ENCODE measurements at places on chromosomes 3 and 15. TPM values are rescaled to one million over a fixed set of nuclear protein-coding genes. Genes with fewer than 3 reads are reported as not detected.
A peak's percentile ranks its signal among the peaks of the same experiment; 100 is the strongest.

- no peak overlapping the region for H3K4me3 ChIP-seq
- H3K27me3 ChIP-seq = no peaks in the 10 kb centered on the region
- no peak for DNase-seq
- peaks cover 50% of the 10 kb centered on the region for H3K36me3 ChIP-seq
Measured at GRCh38 chr3:120705884-120706582, 24.0 kb upstream of the HGD start.

DNA sequence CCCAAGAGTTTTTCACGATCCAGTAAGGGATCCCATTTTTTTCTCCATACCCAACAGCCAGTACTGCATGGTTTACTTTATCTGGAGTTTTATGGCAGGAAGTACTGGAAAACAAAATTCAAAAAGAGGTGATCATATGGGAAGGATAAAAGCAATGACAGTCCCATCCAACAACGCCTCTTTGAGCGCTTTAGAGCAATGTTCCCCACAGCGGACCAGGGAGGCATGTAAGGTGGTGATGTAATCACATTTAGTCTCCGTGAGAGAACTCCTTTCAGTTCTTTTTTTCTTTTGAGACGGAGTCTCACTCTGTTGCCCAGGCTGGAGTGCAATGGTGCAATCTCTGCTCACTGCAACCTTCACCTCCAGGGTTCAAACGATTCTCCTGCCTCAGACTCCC, 21.8 kb downstream of the CTSH start:
- H3K36me3 ChIP-seq = peaks cover 44% of the 10 kb centered on the region
- DNase-seq = no peak
- H3K27ac ChIP-seq = no peak overlapping the region
- no peak overlapping the region for H3K4me3 ChIP-seq
- H3K27me3 ChIP-seq = no peaks in the 10 kb centered on the region
- no peaks in the 10 kb centered on the region for H3K4me1 ChIP-seq

DNA sequence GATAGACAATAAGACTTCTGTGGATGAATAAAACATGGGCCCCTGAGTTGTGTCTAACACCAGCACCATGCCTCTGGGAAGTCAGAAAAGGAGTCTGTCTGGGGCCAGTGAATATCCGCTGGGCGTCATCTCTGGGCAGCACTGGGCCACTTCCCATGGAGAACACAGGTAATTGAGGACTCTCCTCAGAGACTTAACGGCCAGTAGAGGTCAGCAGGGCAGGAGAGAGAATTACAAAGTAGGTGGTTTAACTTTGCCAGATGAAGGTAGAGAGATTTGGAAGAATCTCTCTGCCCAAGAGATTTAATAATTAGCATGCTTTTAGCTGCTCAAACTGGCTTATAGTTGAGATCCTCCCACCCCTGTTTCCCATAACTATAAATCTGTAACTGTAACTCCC, 65.7 kb downstream of the OCA2 start:
- no peaks in the 10 kb centered on the region for H3K36me3 ChIP-seq
- no peak overlapping the region for H3K27ac ChIP-seq
- no peaks in the 10 kb centered on the region for H3K4me1 ChIP-seq
- no peak for DNase-seq

GRCh38 chr15:57102858-57103257, 184.4 kb downstream of the TCF12 start:
- H3K4me1 ChIP-seq = peaks cover 4% of the 10 kb centered on the region
- no peaks in the 10 kb centered on the region for H3K27me3 ChIP-seq
- no peak overlapping the region for H3K27ac ChIP-seq
- H3K36me3 ChIP-seq = peaks cover 17% of the 10 kb centered on the region
- no peak overlapping the region for H3K4me3 ChIP-seq

DNA sequence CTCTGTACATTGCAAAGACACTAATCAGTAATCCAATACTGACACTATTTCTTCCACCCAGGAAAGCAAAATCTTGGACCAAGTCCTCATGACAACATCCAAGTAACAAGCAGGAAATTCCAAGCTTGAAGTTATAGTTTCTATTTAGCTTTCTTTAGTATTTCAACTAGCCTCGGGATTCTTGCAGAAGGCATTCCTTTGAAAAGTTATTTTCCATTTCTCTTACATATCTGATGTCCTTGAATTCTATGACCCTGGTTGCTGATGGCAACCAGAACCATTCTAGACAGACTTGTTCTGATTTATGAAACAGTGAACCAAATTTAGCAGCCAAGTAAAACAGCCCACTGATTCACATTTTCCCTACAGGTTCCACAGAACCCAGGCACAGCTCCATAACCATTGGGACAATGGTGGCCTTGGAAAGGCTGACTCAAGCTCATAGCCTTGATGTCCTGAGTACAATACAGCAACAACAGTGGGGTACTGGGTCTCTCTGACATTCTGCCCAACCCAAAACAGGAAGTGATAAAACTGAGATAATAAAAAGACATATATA, 26.5 kb downstream of the P3H2 start:
- peaks cover 3% of the 10 kb centered on the region for H3K4me1 ChIP-seq
- DNase-seq = no peak
- no peaks in the 10 kb centered on the region for H3K36me3 ChIP-seq
- no peak overlapping the region for H3K27ac ChIP-seq
- no peak overlapping the region for H3K4me3 ChIP-seq

GRCh38 chr15:39627451-39628143, 46.7 kb downstream of the THBS1 start:
- H3K4me3 ChIP-seq = no peak overlapping the region
- H3K27me3 ChIP-seq = no peaks in the 10 kb centered on the region
- DNase-seq = no peak
- H3K36me3 ChIP-seq = peaks cover 37% of the 10 kb centered on the region

DNA sequence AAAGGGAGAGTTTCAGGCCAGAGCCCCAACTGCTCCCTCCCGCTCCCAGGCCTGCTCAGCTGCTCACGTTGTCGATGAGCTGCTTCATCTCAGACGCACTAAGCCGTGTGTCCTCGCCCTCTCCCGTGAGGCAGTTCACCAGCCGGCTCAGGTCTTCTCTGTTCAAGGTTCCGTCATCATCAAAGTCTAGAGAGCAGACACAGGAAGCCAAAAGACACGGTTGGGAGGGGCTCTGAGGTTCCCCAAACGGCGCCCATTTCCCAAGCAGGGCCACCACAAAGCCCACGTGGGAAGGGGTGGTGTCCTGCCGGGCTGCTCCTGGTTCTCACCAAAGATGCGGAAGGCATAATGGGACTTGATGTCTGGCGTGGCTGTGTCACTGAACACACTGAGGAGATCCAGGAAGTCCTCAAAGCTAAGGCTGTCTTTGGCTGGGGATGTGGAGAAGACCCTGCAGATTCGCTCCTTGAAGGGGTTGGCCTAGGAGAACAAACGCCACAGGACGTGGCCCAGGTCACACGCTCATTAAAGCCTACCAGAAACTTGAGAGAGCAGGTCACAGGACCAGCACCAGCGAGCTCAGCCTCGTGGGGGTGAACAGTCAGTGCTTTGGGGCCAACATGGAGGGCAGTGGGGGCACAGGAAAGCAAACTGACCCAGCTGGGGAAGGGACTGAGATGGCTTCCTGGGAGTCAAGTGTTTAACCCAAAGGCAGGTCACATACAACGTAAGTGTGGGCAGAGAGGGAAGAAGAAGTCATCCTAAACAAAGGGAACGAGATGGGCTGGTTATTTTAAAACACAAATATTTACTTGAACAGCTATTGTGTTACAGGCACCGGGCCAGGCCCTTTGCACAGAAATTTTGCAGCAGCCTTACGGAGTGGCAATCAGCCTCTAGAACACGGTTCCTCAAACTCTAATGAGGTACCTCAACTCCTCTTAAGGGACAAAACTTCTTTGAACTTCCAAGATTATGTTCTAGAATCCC, 2.4 kb downstream of the CIB1 start:
- peaks cover 35% of the 10 kb centered on the region for H3K4me1 ChIP-seq
- H3K36me3 ChIP-seq = peaks cover 48% of the 10 kb centered on the region
- DNase-seq = peak; percentile 77
- H3K27ac ChIP-seq = peak overlapping the region; percentile 86
- H3K27me3 ChIP-seq = no peaks in the 10 kb centered on the region

- no peak overlapping the region for H3K27ac ChIP-seq
- H3K4me1 ChIP-seq = no peaks in the 10 kb centered on the region
- no peak overlapping the region for H3K4me3 ChIP-seq
- no peaks in the 10 kb centered on the region for H3K27me3 ChIP-seq
Measured at GRCh38 chr3:1423566-1424089, 330.8 kb downstream of the CNTN6 start.

GRCh38 chr3:2851835-2852234, 258.3 kb downstream of the IL5RA start:
- no peaks in the 10 kb centered on the region for H3K36me3 ChIP-seq
- H3K4me1 ChIP-seq = no peaks in the 10 kb centered on the region
- DNase-seq = no peak
- no peak overlapping the region for H3K27ac ChIP-seq

GRCh38 chr3:11662392-11662990, 18.8 kb upstream of the VGLL4 start:
- H3K4me1 ChIP-seq = no peaks in the 10 kb centered on the region
- no peaks in the 10 kb centered on the region for H3K36me3 ChIP-seq
- no peak overlapping the region for H3K4me3 ChIP-seq
- DNase-seq = no peak

GRCh38 chr3:94524102-94524919, 461.4 kb downstream of the NSUN3 start:
- H3K27ac ChIP-seq = no peak overlapping the region
- H3K4me3 ChIP-seq = no peak overlapping the region
- DNase-seq = no peak

DNA sequence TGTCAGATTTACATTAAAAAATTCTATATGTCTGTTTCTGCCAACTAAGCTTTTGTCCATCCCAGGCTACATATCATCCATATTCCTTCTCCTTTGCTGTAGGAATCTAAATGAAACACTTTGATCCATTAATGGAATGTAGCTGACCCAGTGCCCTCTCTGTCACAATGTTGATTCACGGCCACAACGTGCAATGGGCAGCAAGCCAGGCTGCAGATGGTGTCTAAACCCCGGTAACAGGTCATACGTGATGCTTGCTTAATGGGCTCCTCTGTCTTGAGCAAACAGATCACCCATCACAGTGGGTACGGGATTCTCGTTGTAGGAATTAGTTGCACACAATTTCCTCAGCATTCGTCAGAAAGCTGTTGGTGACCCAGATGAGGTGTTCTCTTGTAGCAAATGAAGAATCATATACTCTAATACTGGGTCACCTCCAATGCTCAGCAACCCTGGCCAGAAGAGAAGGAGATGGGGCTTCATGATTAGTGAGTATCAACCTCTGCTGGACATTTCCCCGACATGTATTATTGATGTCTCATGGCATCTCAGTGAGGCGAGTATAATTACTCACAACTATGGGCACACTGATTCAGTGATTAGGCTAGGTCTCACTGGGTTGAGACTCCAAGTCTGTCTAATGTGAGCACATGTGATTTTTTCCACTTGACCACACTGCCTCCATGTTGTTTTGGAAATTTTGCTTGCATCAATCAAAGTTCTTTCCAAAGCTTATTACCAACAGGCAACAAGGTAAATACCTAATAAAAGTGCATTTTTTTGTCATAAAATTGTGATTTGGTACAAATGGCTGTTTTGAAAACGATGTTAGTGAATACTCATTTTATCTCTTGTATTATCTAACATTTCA, 12.9 kb upstream of the DCBLD2 start:
- no peaks in the 10 kb centered on the region for H3K36me3 ChIP-seq
- no peaks in the 10 kb centered on the region for H3K4me1 ChIP-seq
- DNase-seq = no peak
- peaks cover 30% of the 10 kb centered on the region for H3K27me3 ChIP-seq

- H3K27me3 ChIP-seq = peaks cover 2% of the 10 kb centered on the region
- H3K4me3 ChIP-seq = no peak overlapping the region
- DNase-seq = no peak
- no peak overlapping the region for H3K27ac ChIP-seq
- no peaks in the 10 kb centered on the region for H3K36me3 ChIP-seq
Measured at GRCh38 chr3:138468886-138469285, 34.5 kb downstream of the ESYT3 start.

- no peak overlapping the region for H3K27ac ChIP-seq
- no peaks in the 10 kb centered on the region for H3K4me1 ChIP-seq
- DNase-seq = no peak
- H3K36me3 ChIP-seq = no peaks in the 10 kb centered on the region
- no peak overlapping the region for H3K4me3 ChIP-seq
Measured at GRCh38 chr3:10380906-10381305, 60.0 kb upstream of the SEC13 start.

DNA sequence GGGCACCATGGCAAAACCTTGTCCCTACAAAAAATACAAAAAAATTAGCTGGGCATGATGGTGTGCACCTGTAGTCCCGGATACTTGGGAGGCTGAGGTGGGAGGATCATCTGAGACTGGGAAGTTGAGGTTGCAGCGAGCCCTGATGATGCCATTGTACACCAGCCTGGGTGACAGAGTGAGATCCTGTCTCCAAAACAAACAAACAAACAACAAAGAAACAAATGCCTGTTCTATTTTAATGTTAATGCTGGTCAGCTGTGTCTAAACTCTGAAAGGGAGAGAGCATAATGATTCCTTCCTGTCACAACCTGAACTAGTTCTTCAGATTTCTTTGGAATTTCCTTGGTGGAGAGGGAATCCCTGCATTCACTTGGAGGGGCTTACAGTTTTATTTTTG, 413.0 kb upstream of the TBL1XR1 start:
- DNase-seq = no peak
- H3K36me3 ChIP-seq = no peaks in the 10 kb centered on the region
- H3K4me3 ChIP-seq = no peak overlapping the region
- H3K4me1 ChIP-seq = peaks cover 8% of the 10 kb centered on the region
- H3K27ac ChIP-seq = no peak overlapping the region
- H3K27me3 ChIP-seq = no peaks in the 10 kb centered on the region

GRCh38 chr15:40762919-40763800, 708 bp upstream of the GCHFR start:
- peak; percentile 30 for DNase-seq
- peak overlapping the region; percentile 78 for H3K4me3 ChIP-seq
- peaks cover 15% of the 10 kb centered on the region for H3K4me1 ChIP-seq
- peaks cover 11% of the 10 kb centered on the region for H3K36me3 ChIP-seq
- H3K27me3 ChIP-seq = no peaks in the 10 kb centered on the region

DNA sequence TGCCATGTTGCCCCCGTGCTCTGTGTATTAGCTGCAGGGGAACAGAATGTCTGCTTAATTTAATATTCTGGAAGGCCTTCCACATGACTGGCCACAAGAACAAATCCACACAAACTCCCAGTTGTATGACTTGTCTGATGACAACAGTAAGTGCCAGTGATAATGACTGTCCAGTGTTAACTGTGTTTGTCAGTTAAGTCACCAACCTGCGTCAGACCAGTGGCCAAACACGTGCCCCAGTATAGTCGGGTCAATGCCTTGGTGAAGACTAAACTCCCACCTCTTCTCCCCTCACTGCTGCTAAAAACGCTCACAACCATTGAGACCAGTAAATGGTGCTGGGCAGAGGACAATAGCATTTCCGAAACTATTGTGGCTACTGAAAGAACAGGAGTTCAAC, 9.8 kb upstream of the ATP13A5 start:
- no peaks in the 10 kb centered on the region for H3K36me3 ChIP-seq
- H3K27me3 ChIP-seq = peaks cover 2% of the 10 kb centered on the region
- no peak for DNase-seq
- H3K27ac ChIP-seq = no peak overlapping the region

Gene PPP1R14D
- total RNA-seq = not detected

Gene FES
- 51.9 TPM for total RNA-seq

Gene PAK6
- 0.27 TPM for total RNA-seq

Gene TF
- 0.11 TPM for total RNA-seq

Gene AGTR1
- total RNA-seq = not detected

Gene ISL2
- 1.4 TPM for total RNA-seq

Gene TIMP4
- total RNA-seq = 0.92 TPM
